ENCODE measurements at places on chromosomes 13 and 19.

DNA sequence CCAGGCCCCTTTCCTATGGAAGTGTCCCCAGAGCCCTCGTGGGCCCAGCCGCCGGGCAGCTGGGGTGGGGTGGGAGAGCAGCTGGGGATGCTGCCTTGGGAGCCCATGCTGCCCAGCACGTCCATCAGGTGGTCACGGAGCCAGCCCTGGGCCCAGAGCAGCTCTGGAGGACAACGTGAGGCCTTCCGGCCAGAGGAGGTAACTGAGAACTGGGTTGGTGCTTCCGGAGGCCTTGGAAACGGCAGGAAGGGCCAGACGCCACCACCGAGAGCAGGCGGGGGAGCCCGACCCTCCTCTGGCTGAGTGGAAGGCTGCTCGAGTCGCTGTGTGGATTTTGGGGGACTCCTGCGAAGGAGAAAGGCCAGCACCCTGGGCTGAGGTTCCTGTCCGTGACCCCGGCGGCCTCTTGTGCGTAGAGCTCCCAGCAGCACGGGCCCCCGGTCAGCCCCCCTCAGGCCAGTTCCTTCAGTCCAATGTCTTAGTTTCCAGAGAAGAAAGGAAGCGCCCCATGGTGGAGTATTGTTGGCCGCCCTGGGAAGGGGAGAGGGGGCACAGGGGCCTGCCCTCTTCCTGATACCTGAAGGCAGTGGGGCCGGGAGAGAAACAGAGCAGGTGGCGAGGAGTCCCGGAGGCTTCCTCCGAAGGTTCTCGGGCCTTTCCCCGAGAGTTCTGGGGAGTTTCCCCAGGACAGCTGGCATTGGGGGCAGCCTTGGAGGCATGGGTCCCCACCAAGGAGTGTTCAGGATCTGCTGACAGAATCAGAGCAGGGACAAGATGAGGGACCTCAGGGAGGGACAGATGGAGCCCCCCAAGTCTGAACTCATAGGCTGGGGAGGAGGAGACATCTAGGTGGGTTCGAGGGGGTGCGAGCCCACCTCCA is 68.8 kb downstream of the MLLT1 start:
- DNase-seq = no peak

DNA sequence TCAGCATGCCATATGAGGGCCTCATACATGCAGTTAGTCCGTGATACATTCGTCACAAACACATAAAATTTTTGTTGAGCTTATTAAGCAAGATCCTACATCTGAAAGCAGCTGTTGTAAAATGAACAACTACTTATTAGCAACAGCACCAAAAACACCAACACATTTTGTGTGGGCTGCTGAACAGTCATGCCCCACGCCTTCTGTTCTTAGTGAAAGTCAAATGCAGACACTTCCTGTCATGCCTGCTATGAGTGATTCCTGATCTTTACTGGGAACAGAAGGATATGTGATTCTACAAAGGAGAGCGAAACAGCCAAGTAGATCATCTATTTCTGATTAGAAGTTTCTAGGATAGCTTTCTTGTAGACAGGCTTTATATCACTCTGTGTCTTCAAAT is 4.2 kb upstream of the B3GLCT start:
- DNase-seq = no peak

GRCh38 chr13:50016444-50016843 is 1.2 kb downstream of the KCNRG start:
- DNase-seq = no peak

GRCh38 chr13:23776698-23777574 is 112.3 kb downstream of the MIPEP start:
- no peak for DNase-seq

DNA sequence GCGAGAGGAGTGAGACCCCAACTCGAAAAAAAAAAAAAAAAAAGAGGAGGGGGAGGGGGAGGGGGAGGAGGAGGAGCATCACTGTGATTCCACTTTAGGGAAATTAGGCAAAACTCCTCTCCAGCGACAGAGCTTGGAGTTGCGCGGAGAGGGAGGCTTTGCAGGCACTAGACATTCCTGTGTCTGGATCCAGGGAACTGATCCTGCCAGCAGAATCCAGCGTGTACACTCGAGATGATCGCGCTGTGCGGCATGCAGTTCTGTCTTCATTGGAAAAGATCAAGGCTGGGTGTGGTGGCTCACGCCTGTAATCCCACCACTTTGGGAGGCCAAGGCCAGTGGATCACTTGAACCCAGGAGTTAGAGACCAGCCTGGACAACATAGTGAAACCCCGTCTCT is 29.6 kb upstream of the KLF2 start:
- DNase-seq = no peak

GRCh38 chr19:9054765-9055164 is 32.1 kb upstream of the OR1M1 start:
- DNase-seq = no peak

DNA sequence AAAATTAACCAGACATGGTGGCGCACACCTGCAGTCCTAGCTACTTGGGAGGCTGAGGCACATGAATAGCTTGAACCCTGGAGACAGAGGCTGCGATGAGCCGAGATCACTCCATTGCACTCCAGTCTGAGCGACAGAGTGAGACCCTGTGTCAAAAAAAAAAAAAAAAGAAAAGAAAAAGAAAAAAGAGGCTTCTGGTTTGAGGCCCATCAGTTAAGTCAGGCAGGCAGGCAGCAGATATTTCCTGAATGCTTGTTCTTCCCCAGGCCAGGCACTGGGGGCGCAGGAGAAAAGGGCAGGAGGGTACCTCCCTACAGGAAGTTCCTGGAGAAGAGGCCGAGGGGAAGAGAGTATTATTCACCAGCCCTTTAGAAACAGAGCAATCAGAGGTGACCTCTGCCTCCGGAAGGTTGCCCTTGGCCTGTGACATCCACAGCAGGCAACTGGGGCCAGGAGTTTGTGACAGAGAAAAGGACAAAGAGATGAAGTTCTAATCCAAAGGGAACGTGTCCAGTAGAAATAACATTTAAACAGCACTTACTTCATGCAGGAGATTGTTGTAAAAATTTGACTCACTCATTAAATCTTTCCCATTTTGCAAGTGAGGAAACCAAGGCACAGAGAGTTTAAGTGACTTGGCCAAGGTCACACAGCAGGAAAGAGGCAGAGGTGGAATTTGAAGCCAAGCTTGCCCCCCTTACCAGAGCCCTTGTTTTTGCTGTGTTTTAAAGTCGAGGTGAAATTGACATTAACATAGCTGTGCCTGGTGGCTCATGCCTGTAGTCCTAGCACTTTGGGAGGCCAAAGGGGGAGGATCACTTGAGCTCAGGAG is 4.3 kb upstream of the RLN3 start:
- DNase-seq = no peak

- no peak for DNase-seq
Observed at GRCh38 chr19:49387936-49388372, at the start of gene KASH5. Gene KASH5, plus strand, starts transcription at chr19:49388249. Its CDS starts 2,635 bp downstream, at chr19:49390884.

- no peak for DNase-seq
Observed at GRCh38 chr13:52832313-52832712, 16.1 kb downstream of the PCDH8 start.

DNA sequence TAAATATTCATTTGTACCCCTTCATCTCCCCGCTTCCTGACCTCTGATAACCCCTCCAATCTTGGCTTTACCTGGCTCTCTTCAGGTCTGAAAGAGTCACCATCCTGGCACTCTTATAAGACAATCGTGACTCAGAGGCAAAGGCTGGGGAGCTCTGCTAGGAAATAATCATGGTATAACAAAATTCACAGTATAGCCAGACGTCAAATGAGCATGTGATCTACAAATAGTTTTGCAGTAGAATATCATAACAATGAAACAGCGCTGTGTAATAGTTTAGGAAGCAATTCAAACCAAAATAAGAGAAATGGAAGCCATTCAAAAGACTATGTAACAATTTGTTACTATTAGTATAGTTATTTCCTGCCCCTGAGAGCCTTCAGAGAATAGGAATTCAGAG is 34.2 kb downstream of the RXFP2 start:
- DNase-seq = no peak

DNA sequence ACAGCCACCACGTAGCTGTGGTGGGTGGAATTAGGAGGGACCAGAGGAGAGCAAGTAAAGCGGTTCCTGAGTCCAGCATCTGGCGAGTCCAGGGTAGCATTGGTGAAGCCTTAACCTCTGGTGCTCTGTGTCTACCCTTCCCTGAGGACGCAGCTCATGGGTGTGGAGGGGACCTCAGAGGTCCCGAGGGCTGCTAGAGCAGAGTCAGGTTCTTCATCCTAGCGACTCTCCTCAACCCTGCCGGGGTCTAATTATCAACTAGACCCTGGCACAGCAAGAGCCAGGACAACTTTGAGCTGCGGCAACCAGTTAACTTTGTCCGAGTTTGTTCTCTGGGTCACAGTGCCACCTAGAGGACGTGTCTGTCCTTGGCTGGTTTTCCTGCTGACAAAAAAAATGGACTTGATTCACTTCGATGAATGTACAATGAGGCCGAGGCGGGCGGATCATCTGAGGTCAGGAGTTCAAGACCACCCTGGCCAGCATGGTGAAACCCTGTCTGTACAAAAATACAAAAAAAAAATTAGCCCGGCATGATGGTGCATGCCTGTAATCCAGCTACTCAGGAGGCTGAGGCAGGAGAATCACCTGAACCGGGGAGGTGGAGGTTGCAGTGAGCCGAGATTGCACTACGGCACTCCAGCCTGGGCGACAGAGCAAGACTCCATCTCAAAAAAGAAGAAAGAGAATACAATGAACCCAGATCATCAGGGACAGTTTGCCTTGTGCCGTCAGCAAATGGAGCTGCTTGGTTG is 25.0 kb downstream of the TSSK6 start:
- peak; percentile 42 for DNase-seq

DNA sequence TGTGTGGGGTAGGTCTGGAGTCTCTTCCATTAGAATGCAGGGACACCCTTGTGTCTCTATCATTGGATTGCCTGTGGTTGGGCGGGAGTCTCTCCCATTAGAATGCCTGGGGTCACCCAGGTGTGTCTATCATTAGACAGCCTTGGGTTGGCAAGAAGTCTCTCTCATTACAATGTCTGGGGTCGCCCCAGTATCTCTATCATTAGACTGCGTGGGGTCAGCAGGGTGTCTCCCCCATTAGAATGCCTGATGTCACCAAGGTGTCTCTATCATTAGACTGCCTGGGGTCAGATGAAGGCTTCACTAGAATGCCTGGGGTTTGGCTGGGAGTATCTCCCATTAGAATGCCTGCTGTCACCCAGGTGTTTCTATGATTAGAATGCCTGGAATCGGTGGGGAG is 1539.0 kb downstream of the UQCRFS1 start:
- no peak for DNase-seq

- no peak for DNase-seq
Observed at GRCh38 chr13:114062754-114063153, 69.7 kb downstream of the RASA3 start.

- no peak for DNase-seq
Observed at GRCh38 chr13:52421216-52421615, 15.2 kb upstream of the THSD1 start.

DNA sequence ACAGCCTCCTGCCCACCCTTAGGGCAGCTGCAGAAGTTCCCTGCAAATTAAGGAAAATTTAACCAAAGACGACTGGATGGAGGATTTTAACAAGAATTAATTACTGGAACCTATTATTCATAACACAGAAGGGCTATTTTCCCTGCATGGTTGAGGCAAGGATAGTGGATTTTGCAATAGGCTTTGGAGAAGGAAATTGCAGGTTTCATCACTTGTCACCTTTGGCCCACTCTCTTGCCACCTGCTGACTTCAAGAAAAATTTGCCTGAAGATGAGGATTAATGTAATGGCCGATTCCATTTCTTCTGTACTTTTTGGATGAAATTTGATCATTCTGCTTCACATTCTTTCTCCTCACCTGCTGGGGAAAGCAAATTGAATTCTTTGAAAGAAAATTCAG is 261.7 kb downstream of the FGF9 start:
- DNase-seq = no peak

DNA sequence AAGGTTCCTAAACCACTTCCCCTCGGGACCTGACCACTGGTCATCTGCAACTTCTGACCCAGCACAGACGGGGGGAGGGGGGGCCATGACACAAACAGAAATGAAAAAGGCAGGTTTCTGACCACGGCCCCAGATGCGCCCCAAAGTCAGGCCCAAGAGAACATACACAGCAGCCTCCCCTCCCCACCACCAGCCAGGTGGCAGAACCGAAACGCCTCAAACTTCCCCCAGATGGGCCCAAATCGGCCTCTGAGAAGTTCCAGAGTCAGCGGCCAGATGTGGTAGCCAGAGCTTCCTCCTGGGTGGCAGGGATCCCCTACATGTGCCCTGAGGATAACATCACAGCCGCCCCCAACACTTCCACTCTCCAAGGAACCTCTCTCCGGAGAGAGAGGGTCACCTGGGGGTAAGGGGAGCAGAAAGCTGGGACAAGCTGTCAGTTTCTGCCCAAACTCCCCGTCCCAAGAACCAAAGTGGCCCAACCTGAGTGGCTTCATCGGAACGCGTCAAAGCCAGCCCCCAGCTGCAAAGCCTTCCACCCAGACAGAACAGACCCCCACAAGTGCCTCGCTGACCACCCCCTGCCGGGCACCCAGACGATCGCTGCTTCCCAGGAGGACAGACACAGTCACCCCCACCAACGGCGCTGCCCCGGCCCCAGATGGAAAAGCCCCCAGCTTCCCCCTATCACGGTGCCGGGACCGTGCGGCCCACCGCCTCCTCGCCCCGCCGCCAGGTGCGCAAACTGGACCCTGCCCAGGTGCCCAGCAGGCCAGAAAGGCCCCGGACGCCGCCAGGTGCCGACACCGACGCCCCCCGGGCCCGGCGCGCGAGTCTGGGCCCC is 800 bp downstream of the ELL start:
- peak; percentile 24 for DNase-seq

- no peak for DNase-seq
Observed at GRCh38 chr13:53340505-53341143, 312.0 kb downstream of the OLFM4 start.

DNA sequence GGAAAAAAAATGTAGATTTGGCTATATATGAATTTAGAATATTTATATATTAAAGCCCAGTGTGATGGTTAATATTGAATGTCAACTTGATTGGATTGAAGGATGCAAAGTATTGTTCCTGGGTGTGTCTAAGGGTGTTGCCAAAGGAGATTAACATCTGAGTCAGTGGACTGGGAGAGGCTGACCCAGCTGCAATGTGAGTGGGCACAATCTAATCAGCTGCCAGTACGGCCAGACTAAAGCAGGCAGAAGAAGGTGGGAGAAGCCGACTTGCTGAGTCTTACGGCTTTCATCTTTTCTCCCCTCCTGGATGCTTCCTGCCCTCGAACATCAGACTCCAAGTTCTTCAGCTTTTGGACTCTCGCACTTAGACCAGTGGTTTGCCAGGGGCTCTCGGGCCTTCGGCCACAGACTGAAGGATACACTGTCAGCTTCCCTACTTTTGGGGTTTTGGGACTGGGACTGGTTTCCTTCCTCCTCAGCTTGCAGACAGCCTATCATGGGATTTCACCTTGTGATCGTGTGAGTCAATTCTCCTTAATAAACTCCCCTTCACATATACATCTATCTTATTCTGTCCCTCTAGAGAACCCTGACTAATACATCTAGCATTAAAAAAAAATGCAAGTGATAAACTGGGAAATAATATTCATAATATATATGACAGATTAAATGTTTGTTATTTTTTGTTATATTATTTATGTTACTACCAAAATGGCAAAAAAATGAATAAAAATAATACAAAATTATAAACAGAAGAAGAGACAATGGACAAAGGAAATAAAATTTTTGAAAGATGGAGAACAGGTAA is 122.4 kb downstream of the DLEU7 start:
- DNase-seq = no peak

GRCh38 chr13:110301606-110302553 is 5.1 kb downstream of the COL4A1 start:
- no peak for DNase-seq

All from HS-27A (cell line).